ENCODE measurements at places on chromosomes 2 and 18. TPM values are rescaled to one million over a fixed set of nuclear protein-coding genes. Genes with fewer than 3 reads are reported as not detected.

- DNase-seq: no peak
- H3K4me1 ChIP-seq: no peaks in the 10 kb centered on the region
- H3K27me3 ChIP-seq: no peaks in the 10 kb centered on the region
- no peaks in the 10 kb centered on the region for H3K36me3 ChIP-seq
- no peak overlapping the region for H3K4me3 ChIP-seq
Measured at GRCh38 chr2:75925331-75926024, 214.8 kb upstream of the GCFC2 start.

DNA sequence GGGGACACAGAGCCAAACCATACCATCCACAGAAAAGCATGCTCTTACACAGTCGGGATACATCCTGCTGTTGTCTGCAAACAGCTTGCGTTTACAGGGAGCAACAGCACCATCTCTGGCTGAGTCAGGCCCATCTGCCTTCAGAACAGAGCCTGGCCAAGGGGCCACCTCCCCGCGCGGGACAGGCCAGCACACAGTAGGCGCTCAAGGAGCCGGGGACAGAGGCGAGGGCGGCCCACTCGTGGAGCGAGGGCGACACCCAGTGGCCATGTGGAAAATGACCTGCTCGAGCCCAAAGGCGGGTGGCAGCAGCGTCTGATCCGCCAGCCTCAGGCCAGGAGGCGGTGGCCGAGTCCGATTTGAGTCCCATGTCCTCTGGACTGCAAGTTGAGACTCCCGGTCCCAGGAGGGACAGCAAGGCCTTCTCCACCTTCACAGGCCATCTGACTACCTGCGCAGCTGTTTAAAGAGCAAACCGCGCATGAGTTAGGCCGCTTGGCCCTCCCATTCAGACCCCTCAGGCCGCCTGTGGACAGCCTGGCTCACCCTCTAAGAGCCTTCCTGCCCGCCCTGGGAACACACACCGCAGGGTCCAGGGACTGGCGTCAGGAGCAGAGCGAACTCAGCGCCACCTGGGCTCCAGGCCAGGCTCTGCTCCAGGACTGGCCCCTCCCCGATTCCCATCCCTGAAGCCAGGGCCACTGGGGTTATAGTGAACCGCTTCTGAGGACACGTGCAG is 38.3 kb downstream of the TTC32 start:
- no peak overlapping the region for H3K4me3 ChIP-seq
- H3K4me1 ChIP-seq: peaks cover 13% of the 10 kb centered on the region
- peak; percentile 50 for DNase-seq
- peaks cover 1% of the 10 kb centered on the region for H3K27me3 ChIP-seq
- H3K27ac ChIP-seq: no peak overlapping the region

DNA sequence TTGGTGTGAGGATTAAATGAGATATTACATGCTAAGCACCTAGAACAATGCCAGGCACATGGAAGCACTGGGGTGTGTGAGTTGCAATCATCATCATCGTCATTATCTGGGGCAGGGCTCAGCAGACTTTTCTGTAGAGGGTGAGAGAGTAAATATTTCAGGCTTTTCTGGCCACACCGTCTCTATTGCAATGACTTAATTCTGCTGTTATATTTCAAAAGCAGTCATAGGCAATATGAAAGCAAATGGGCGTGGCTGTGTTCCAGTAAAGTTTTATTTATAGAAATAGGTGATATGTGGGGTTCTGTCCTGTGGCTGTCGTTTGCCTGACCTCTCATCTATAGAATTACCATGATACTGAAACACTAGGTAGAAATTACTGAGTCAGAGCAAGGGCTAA is 60.6 kb downstream of the IL1R2 start:
- H3K4me1 ChIP-seq: no peaks in the 10 kb centered on the region
- H3K4me3 ChIP-seq: no peak overlapping the region
- peaks cover 7% of the 10 kb centered on the region for H3K27me3 ChIP-seq
- H3K27ac ChIP-seq: no peak overlapping the region
- no peak for DNase-seq

- H3K4me3 ChIP-seq: no peak overlapping the region
- no peak for DNase-seq
- H3K36me3 ChIP-seq: no peaks in the 10 kb centered on the region
- no peak overlapping the region for H3K27ac ChIP-seq
- peaks cover 25% of the 10 kb centered on the region for H3K27me3 ChIP-seq
- no peaks in the 10 kb centered on the region for H3K4me1 ChIP-seq
Measured at GRCh38 chr2:177748360-177748759, 324.2 kb downstream of the PDE11A start.

- H3K27me3 ChIP-seq: peaks cover 2% of the 10 kb centered on the region
- DNase-seq: no peak
- no peak overlapping the region for H3K27ac ChIP-seq
Measured at GRCh38 chr18:57281519-57281918, 70.8 kb upstream of the ST8SIA3 start.

GRCh38 chr2:71454221-71455010 is 1.1 kb downstream of the DYSF start:
- H3K36me3 ChIP-seq: no peaks in the 10 kb centered on the region
- H3K27ac ChIP-seq: no peak overlapping the region
- H3K4me1 ChIP-seq: peaks cover 9% of the 10 kb centered on the region
- peaks cover 52% of the 10 kb centered on the region for H3K27me3 ChIP-seq

DNA sequence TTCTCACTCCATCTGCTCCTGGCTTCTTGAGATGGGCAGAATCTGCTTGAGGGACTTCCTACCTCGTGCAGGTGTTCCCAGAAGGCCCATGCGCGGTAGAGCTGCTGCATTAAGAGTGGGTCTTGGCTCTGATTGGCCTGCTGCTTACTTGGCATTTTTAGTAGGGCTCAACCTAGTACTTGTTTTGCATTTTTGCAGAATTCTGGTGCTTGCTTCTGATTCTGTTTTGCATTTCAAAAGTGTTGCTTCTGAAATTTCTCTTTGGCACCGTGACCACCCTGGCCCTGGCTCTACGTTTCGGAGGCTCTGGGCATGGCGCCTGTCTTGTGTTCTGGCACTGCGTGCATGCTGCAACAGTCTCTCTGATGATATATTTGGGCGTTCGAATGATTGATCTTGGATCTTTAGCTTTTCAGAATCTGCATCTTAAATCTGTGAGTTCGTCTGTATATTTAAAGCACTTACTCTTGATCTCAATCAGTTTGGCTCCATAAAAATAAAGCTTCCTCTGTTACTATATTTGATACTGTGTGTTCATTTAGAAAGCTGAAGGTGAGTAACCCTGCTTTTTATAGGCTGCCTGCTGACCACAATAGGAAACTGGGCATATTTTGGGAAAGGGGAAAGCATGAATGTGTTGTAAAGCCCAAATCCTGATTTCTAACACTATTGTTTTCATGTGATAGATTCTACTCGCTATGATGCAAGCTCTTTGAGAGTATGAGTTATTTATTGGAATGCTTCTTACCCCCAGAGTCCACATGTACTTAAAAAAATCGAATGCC is 22.2 kb downstream of the EFR3B start:
- H3K36me3 ChIP-seq: no peaks in the 10 kb centered on the region
- no peak overlapping the region for H3K4me3 ChIP-seq
- H3K27ac ChIP-seq: no peak overlapping the region
- DNase-seq: no peak

DNA sequence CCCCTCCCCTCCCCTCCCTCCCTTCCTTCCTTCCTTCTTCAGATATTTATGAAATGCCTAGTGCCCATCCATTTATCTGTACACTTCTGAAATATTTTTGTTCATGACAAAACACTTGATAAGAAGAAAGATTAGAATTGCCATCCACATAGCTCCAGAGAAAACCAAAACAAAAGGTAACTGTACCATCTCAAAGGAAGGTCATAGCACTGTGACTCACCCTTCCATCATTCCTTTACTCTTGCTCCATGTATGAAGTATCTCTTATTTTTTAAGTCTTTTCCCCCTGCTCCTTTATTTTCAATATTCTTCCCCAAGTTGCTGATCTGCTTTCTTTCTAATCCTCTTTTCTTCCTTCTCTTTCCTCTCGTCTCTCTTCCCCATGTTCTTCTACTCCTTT is 9.9 kb downstream of the CNTNAP5 start:
- no peak overlapping the region for H3K4me3 ChIP-seq
- H3K27me3 ChIP-seq: no peaks in the 10 kb centered on the region
- no peaks in the 10 kb centered on the region for H3K36me3 ChIP-seq
- DNase-seq: no peak
- H3K27ac ChIP-seq: no peak overlapping the region

- DNase-seq: no peak
- no peak overlapping the region for H3K4me3 ChIP-seq
- no peak overlapping the region for H3K27ac ChIP-seq
Measured at GRCh38 chr2:150357770-150358467, 129.5 kb downstream of the RND3 start.

The AGXT gene
- not detected for total RNA-seq

The CPO gene
- not detected for total RNA-seq

The RESP18 gene
- not detected for total RNA-seq

The DCDC2C gene
- total RNA-seq: not detected

The CCDC85A gene
- not detected for total RNA-seq

The ALPP gene
- not detected for total RNA-seq

Measured in activated T-helper 2 cell treated with anti-CD3 and anti-CD28 coated beads, Interferon-gamma antibody, Interleukin-2, Interleukin-4, amounts not matched to agents 10 μg/mL and 5 μg/mL and 100 μg/mL, durations not matched to agents 14 hours and 24 hours and 36 hours (primary cell).